NCI-H1417 treated with DMSO at 0.1 percent for 48 hours (cell line): ENCODE measurements at places on chromosomes 6 and 20.

DNA sequence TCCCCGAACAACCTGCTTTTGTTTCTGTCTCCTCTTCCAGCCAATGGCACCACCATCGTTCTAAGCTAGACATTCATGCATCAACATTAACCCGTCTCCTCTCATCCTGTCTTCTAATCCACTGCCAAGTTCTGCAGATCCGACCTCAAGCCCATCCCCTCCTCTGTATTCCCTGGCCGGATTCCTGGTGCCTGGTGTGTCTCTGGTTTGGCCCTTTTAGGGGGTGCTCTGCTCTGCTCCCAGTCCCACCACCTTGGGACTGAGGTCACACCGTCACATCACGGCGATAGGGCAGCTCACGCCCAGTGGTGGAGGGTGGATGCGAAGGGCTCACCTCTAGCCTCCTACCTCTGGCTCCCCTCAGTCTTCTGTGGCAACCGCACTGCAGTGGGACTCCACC is 102.5 kb upstream of the AGPAT4 start:
- DNase-seq = no peak

- DNase-seq = no peak
Measured at GRCh38 chr20:50286609-50287008, 96.0 kb downstream of the CEBPB start.

DNA sequence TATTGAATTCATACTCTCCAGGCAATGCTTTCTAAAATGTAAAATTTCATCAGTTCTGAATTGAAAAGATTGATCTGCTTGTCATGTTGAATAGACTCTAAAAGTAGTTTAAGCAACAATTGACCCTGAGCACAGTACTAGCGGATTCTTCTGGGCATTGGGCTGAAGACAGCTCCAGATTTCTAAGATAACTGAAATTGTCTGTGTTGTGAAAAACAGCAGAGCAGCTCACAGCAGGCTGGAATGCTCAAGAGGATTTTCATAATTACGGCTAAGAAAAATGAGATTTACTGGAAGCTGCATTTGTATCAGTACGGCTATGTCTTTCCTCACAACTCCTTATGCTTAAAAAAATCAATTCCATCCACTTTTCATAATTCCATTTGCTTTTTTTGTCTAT is 373.7 kb downstream of the HACE1 start:
- DNase-seq = no peak

DNA sequence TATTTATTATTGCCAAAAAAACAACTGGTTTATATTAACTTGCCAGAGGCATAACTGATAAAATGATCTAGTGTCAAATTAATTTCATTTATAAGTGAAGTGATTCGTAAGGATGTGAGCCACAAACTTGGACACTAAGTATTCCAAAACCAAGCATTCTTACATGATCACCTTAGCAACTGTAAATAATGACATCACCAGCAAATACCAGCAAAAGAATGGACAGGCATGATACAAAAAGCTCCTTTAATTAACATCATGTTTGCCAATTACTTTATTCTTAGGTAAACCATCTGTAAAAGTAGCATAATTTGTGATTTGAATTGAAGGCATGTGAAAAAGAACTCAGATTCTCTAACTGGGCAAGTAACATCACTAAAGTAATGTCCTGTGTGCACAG is 17.2 kb upstream of the FNDC1 start:
- DNase-seq = no peak
